ENCODE measurements at places on chromosomes 7 and 10.

GRCh38 chr7:126668367-126668752, 584.4 kb downstream of the GRM8 start:
- no peak for DNase-seq

DNA sequence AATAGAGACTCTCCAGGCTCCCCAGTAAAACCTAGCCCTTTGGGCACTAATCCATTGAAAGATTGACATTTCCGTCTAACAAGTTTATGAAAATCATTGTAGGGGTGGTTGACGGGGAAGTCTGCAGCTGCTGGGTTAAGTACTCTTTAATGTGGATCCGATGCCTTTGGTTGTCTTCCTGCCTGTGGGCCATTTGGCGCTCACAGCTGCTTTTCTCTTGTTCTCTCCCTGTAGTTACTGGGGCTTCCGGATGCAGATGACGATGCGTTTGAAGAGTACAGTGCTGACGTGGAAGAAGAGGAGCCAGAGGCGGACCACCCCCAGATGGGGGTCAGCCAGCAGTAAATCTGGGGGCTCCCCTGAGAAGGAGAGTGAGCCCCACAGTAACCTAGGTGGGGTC, 22.4 kb downstream of the MTURN start:
- no peak for DNase-seq

DNA sequence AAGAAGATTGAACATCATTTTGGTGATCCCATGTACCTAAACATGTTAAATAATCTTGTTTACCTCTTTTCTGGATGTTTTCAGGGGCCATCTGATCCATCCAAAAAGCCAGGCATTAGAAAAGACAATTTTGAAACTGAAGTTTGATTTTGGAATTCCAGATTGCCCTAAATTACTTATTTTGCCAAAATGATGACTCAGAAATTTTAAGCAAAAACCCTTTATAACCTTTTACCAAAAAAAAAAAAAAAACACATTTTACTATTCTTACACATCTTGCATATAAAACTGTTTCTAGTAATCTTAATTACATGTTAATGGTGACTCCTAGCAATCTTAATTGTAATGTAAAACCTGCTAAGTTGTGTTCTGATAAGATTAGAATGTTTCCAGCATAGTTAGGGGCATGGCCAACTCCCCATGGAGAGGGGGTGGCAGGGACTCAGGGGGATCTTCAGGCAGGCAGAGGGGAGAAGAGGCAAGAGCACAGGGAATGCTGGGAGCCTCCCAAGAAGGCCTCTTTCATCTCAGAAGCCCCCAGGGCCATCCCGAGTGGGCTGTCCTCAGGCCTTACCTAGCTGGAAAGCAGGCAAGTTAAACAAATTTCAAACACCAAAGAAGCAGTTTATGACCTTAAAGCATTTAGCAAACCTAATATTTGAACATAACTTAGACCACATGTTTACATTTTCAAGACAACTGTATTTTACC, 25.8 kb upstream of the AKR1C3 start:
- DNase-seq: no peak

DNA sequence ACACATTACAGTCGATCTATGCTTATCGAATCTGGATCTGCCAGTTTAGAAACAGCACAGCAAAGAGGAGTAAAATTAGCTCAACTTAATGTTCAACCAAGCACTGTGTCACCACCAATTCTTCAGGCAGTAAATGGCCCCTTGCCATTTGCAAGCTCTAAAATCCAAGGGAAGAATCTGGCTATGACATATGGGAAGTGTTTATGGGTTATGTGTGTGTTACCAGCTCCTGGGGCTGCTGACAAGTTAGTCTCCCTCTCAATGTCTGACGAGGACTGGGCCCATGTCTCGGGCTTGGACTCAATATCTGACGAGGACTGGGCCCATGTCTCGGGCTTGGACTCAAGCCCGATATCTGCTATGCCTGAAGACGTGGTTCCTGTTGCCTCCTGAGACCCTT, 5.7 kb upstream of the ITIH2 start:
- DNase-seq: no peak

DNA sequence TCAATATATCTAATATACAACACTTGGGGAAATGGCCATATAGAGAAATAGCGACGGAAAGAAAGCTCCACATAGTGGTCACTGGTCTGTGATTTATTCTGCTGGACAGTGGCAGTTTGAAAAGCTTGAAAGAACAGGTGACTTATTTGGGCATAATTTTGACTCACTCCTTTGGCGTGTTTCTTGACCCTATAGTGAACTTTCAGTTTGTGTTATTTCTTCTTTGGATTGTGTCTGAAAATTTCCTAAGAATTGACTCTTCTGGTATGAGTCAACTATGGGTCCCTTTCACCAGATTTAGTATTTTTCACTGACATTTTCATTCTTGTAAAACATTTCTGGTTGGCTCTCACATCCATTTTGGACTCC, 25.8 kb upstream of the IMMP2L start:
- no peak for DNase-seq

DNA sequence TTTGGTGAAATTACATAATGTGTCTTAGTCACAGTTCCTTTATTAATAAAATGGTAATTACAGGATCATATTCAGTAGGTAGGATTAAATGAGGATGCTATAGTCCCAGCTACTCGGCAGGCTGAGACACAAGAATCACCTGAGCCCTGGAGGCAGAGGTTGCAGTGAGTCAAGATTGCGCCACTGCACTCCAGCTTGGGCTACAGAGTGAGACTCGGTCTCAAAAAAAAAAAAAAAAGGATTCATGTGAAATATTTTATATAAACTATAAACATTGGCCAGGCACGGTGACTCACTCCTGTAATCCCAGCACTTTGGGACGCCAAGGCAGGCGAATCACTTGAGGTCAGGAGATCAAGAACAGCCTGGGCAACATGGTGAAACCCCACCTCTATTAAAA, 197.9 kb downstream of the IMMP2L start:
- DNase-seq: no peak

GRCh38 chr10:49171326-49172060, 16.7 kb downstream of the TMEM273 start:
- no peak for DNase-seq

DNA sequence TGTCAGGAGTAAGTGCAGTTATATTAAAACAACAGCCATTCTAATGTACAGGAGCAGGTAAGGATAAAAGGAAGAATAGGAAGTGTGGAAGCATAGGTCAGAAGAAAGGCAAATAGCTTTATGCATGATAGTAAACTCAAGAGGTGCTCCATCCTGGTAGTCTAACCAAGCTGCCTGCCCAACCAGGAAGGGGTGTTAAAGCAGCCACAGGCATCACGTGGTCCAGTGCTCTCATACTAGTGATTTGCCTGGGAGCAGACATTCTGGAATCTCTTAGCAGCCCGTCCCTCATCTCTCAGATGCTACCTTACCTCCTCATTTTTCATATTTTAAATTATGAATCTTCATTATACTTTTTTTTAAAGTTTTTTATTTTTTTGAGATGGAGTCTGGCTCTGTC, 18.5 kb downstream of the ABRAXAS2 start:
- no peak for DNase-seq

GRCh38 chr10:94992811-94993210, 54.4 kb downstream of the CYP2C9 start:
- no peak for DNase-seq

DNA sequence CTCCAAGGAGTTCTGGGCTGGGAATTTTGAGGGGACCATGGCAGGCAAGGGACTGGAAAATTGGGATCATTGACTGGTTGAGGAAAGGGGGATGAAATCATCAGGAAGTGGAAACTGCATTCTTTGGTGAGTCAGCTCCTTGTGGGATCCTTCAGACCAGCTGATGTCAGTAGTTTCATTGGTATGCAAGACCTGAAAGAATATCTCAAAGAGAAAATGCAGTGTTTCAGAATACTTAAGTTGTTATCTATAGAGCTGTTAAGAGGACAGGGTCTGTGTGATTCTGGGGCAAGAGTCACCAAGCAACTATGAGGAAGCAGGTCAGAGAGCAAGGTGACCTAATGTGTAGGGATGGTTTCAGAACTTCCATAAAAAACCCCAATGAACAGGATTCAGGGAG, 595.9 kb upstream of the AUTS2 start:
- DNase-seq: no peak

- no peak for DNase-seq
Observed at GRCh38 chr7:126760914-126761577, 491.7 kb downstream of the GRM8 start.

DNA sequence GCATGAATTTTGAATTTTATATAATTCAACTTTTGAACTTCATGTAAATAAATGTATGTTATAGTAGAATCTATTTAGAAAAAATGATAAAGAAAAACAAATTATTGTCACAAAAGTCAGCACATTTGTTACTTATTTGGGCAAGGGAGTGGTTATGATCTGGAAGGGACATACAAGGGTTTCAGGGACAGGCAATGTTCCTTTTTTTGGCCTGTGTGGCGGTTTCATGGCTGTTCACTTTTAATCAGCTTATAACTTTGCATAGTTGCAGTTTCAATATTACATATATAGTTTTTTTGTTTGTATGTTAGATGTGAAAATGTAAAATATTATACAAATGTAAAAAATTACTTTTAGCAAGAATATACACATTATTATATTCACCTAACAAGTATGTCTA, 256.2 kb downstream of the PCLO start:
- DNase-seq: no peak

GRCh38 chr10:114458955-114459354, 54.7 kb upstream of the AFAP1L2 start:
- no peak for DNase-seq

GRCh38 chr7:41142904-41143473, 559.9 kb downstream of the INHBA start:
- DNase-seq: no peak

DNA sequence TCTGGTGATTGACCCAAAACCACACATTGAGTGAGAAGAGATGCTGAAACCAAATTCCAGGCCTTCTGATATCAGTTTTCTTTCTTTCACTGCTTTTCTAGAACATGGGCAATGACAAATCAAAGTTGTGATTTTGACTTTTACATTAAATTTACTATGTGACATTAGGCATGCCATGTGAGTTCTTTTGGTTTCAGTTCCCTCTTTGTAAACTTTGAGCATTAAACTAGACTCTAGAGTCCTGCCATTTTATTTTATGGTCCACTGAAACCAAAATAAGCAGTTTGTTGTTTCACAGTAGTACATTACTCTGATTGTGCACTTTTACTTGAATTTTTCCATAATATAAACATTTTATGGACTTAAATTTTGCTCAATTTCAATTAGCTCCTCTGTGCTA, 381.1 kb upstream of the SEMA3D start:
- no peak for DNase-seq

GRCh38 chr10:101283762-101284100, 54.5 kb upstream of the LBX1 start:
- no peak for DNase-seq

GRCh38 chr10:83062871-83063270, 1076.4 kb upstream of the GHITM start:
- DNase-seq: no peak

GRCh38 chr7:117110480-117111315, 157.4 kb downstream of the ST7 start:
- no peak for DNase-seq

GRCh38 chr10:98272656-98273055, 4.7 kb upstream of the LOXL4 start:
- DNase-seq: no peak
